ENCODE measurements at places on chromosomes 2 and 18.

DNA sequence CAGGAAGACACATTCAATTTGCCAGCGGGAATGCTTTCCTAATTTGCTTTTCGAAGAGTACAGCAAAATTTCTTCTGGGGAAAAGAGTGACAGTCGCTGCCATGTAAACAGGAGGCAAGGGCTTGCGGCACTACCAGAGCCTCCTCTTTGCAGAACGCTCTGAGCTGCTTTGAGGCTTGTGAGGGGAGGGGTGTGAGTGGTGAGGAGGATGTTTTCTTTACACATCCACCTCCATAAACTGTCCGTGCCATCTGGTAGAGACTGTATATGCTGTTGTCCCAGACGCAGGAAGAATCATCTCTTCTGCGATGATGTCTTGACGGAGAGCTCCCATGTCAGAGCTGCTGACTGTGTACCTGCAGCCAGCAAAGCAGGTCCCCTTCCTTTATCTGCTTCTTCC, 138.0 kb downstream of the SOCS6 start:
- H3K27ac ChIP-seq, result no peak overlapping the region
- H3K36me3 ChIP-seq, result no peaks in the 10 kb centered on the region
- no peak for DNase-seq
- peaks cover 17% of the 10 kb centered on the region for H3K4me1 ChIP-seq
- H3K27me3 ChIP-seq, result no peaks in the 10 kb centered on the region
- H3K4me3 ChIP-seq, result no peak overlapping the region

DNA sequence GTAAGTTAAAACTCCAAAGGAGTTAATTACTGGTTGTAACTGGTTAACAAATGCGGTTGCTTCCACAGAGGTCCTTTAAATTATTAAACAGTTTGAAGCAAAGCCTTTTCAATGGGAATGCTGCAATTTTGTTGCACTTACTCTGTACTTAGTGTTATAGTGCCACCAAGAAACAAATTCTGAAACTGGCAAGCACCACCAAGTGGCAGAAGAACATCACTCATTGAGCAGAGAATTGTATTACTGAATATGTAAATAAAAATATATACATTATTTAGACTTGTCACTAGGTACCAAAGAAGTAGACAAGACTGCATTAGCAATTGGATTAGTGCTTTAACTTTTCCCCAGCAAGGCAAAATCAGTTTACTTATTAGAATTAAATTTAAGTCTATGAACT, 2.6 kb upstream of the TMEFF2 start:
- H3K36me3 ChIP-seq, result no peaks in the 10 kb centered on the region
- peak; percentile 36 for DNase-seq
- no peak overlapping the region for H3K27ac ChIP-seq
- H3K4me3 ChIP-seq, result no peak overlapping the region
- H3K4me1 ChIP-seq, result peaks cover 27% of the 10 kb centered on the region

- no peak overlapping the region for H3K4me3 ChIP-seq
- H3K4me1 ChIP-seq, result peaks cover 3% of the 10 kb centered on the region
- no peak overlapping the region for H3K27ac ChIP-seq
- H3K27me3 ChIP-seq, result no peaks in the 10 kb centered on the region
Observed at GRCh38 chr2:7048762-7049294, 131.6 kb downstream of the RNF144A start.

- no peak overlapping the region for H3K4me3 ChIP-seq
- H3K4me1 ChIP-seq, result no peaks in the 10 kb centered on the region
- no peak for DNase-seq
- H3K27ac ChIP-seq, result no peak overlapping the region
Observed at GRCh38 chr2:138708682-138709241, 71.4 kb downstream of the NXPH2 start.

DNA sequence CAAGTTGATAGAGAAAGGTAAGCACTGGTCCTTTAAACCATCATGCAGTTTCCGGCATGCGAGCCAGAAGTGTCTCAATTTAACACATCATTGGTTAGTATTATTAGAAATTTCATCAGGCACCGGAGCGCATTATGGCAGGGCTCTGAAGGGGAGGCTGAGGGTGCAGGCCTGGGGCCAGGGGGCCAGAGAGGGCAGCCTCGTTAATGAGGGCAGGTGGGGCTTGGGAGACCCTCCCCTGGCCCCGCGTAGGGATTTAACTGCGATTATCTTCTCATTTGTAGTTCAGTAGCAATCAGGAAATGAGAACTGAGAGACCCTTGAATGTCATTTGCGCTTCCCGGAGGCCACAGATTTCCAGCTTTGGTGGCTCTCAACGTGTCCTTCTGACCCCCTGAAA, 246.4 kb downstream of the KLHL29 start:
- H3K4me3 ChIP-seq, result no peak overlapping the region
- H3K4me1 ChIP-seq, result no peaks in the 10 kb centered on the region
- no peaks in the 10 kb centered on the region for H3K36me3 ChIP-seq
- DNase-seq, result no peak

DNA sequence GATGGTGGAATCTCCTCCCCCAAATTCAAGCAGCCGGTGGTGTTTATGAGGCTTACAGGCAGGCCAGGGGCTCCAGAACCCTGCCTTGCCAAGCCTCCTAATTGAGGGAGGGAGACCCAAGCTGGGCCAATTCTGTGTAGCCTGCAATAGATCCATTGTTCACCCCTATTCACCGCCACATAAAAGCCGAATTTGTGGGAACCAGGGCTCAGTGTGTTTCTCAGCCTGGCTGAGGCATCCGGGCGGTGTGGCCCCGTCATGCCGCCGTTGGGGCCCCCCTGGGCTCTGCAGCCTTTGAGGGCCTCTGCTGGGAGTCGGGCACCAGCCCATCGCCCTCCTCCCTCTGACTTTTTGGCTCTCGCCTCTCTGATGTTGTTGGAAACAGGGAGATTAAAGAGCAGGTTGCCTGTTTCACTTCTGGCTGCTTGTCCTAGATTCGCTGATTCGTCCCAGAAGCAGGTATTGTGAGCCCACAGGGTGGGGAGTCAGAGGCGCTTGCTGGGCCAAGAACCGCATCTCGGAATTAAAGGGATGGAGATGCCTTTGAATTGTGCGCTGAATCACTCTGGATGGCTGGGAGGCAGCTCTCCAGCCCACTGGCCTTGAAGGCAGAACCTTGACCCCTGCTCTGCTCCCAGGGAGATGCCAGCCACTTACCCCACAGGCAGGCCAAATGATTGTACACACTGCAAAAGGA, 14.7 kb upstream of the OTOS start:
- no peaks in the 10 kb centered on the region for H3K4me1 ChIP-seq
- no peak overlapping the region for H3K4me3 ChIP-seq
- no peaks in the 10 kb centered on the region for H3K27me3 ChIP-seq
- DNase-seq, result no peak

DNA sequence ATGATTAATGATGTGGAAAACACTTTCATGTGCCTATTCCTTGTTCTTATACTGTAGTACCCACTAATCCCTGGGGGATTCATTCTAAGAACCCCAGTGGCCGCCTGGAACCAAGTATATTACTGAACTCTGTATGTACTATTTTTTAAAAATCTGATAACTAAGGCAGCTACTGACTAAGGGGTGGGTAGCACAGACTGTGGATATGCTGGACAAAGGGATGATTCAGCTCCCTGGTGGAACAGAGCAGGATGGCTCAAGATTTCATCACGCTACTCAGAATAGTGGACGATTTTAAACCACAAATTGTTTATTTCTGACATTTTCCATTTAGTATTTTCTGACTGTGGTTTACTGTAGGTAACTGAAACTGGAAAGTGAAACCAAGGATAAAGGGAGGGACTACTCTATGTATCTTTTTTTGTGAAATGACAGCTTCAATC, 41.8 kb upstream of the CDC42EP3 start:
- no peak overlapping the region for H3K27ac ChIP-seq
- H3K36me3 ChIP-seq, result no peaks in the 10 kb centered on the region
- H3K4me1 ChIP-seq, result peaks cover 12% of the 10 kb centered on the region
- H3K27me3 ChIP-seq, result no peaks in the 10 kb centered on the region
- no peak overlapping the region for H3K4me3 ChIP-seq

- H3K27me3 ChIP-seq, result no peaks in the 10 kb centered on the region
- H3K27ac ChIP-seq, result no peak overlapping the region
- H3K4me3 ChIP-seq, result no peak overlapping the region
- peaks cover 20% of the 10 kb centered on the region for H3K36me3 ChIP-seq
- no peaks in the 10 kb centered on the region for H3K4me1 ChIP-seq
Observed at GRCh38 chr2:112754564-112754963, 9.8 kb downstream of the CKAP2L start.

- no peaks in the 10 kb centered on the region for H3K36me3 ChIP-seq
- no peaks in the 10 kb centered on the region for H3K4me1 ChIP-seq
- peaks cover 2% of the 10 kb centered on the region for H3K27me3 ChIP-seq
- no peak overlapping the region for H3K27ac ChIP-seq
- H3K4me3 ChIP-seq, result no peak overlapping the region
Observed at GRCh38 chr2:133171393-133172004, 396.8 kb downstream of the NCKAP5 start.

GRCh38 chr2:86238354-86238753, 39.1 kb downstream of the MRPL35 start:
- H3K27me3 ChIP-seq, result peaks cover 4% of the 10 kb centered on the region
- no peak overlapping the region for H3K27ac ChIP-seq
- no peaks in the 10 kb centered on the region for H3K36me3 ChIP-seq

DNA sequence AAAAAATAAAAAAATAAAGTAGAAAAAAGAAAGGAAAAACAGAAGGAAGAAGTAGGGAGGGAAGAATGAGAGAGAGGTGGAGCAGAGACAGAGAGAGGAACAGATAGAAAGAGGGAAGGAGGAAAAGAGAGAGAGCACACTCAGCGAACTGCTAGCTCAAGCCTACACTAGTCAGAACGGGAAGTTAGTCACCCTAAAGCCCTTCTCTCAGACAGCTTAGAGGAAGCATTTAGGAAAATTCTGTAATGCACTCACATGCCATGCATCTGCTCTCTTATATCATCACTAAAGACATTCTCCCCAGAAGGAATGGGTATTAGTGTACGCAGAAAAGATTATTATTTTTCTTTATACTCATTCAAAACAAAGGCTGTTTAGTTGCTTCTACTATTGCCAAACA, 68.1 kb upstream of the SULT1C3 start:
- H3K36me3 ChIP-seq, result no peaks in the 10 kb centered on the region
- H3K27me3 ChIP-seq, result no peaks in the 10 kb centered on the region
- no peak for DNase-seq

DNA sequence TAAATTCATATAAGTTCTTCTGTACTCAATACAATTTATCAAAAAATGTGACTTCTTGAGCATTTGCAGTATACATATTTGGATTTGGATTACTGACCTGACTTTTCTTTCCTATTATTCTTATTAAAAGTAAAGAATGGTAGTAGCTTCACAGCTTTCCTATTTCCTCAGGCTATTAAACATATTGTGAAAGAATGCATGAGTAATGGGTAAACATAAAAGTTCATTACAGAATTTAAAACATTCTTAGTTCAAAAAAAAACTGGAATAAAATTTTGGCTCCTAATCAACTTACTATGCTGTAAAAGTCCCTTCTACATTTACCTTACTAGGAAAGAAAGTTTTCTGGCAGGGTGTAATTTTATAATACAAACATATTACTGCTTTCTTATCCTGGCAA, 27.3 kb upstream of the C2orf66 start:
- H3K4me3 ChIP-seq, result no peak overlapping the region
- H3K36me3 ChIP-seq, result peaks cover 5% of the 10 kb centered on the region
- H3K4me1 ChIP-seq, result no peaks in the 10 kb centered on the region

DNA sequence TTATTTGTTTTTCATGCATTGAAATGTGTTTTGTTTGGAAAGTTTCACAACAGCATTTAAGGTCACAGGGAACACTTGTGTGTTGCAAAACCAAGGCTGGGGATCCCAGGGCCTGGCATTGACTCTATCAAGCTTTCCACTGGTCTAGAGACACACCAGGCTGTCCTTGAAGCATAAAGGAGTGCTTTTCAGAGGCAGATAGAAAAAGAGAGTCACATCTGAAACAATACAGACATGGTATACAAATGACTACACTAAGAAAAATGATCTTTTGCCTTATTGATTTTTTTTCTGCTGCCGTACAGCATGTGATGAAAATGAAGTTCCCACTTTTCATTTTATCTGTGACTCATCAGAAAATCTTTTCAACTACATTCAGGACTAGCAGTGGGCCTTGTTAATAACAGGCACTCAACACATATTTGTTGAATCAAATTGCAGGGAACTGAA, 61.9 kb upstream of the ZCCHC2 start:
- H3K27me3 ChIP-seq, result no peaks in the 10 kb centered on the region
- no peak overlapping the region for H3K27ac ChIP-seq
- no peak for DNase-seq
- no peak overlapping the region for H3K4me3 ChIP-seq

- H3K27me3 ChIP-seq, result no peaks in the 10 kb centered on the region
- peaks cover 12% of the 10 kb centered on the region for H3K4me1 ChIP-seq
- no peaks in the 10 kb centered on the region for H3K36me3 ChIP-seq
- DNase-seq, result no peak
Observed at GRCh38 chr2:217911283-217912097, 91.3 kb downstream of the TNS1 start.

DNA sequence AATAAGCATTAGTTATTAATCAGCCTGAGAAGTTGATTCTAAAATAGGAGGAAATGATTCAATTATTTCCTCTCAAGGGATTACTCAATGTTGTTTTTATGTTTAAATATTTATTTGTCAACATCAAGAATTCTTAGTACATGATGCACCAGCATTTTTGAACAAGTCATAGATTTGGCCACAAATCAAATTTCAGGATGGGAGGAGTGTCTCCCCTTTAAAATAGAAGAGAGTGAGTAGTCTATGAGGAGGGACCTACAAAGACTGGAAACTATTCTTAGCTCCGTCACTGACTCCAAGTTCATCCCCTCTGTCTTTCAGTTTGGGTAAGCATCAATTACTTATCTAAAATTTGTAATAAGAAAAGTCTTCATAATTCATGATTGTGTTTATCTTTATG, 18.6 kb upstream of the IL18R1 start:
- DNase-seq, result peak; percentile 80
- H3K27me3 ChIP-seq, result no peaks in the 10 kb centered on the region
- H3K4me3 ChIP-seq, result peak overlapping the region; percentile 95
- peaks cover 56% of the 10 kb centered on the region for H3K4me1 ChIP-seq
- H3K36me3 ChIP-seq, result no peaks in the 10 kb centered on the region

DNA sequence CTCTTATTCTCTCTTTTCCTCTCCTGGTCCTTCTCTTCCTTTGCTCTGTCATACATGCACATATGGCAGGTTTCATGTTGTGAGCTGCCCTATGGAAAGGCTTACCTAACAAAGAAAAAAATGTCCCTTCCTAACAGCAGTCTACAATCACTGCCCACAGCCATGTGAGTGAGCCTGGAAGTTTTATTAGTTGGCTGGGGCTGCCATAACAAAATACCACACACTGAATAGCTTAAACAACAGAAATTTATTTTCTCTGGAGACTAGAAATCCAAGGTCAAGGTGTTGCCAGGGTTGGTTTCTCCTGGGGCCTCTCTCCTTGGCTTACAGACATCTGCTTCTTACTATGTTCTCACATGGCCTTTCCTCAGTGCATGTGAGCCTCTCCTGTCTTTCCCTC, 142.1 kb downstream of the TRIB2 start:
- no peaks in the 10 kb centered on the region for H3K27me3 ChIP-seq
- H3K36me3 ChIP-seq, result no peaks in the 10 kb centered on the region
- H3K4me3 ChIP-seq, result no peak overlapping the region
- no peak overlapping the region for H3K27ac ChIP-seq
- peaks cover 27% of the 10 kb centered on the region for H3K4me1 ChIP-seq

DNA sequence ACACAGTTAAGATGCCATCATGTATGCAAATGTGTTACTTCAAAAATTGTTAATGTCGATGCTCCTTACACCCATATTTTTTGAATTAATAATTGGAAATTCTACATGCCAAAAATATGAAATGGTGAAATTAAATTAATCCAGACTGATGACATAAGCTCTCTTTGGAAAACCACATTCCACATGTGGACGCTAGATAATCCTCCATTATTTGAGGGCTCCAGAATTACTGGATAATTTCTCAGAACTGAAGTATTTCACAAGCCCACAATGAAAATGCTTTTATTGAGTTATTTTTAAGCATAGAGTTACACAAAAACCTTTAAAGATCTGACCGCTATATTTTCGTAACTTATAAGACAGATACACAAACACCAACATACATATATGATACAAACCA, 47.8 kb downstream of the FARSB start:
- no peaks in the 10 kb centered on the region for H3K4me1 ChIP-seq
- no peaks in the 10 kb centered on the region for H3K27me3 ChIP-seq
- no peak for DNase-seq
- no peak overlapping the region for H3K4me3 ChIP-seq

All from endothelial cell of umbilical vein (primary cell).